ENCODE measurements at places on chromosomes 1 and 21.

DNA sequence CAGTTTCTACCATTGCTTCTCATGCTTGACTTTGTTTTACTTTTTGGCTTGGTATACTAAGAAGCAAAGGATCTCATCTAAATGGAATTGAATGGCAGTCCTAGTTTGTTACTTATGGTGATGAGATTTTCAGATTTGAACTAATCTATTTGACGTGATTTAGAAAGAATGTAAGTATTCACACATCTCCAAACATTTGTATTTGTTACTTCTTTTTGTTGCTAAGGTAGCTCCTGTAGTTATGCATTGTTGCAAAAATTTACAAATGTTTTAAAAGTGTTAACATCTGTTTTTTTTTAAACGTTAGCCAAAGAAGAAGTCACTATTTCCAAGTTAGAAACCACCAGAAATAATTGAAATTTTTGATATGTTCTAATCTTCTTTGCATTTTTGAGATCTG, 222.5 kb downstream of the RPS6KC1 start:
- no peak for DNase-seq

DNA sequence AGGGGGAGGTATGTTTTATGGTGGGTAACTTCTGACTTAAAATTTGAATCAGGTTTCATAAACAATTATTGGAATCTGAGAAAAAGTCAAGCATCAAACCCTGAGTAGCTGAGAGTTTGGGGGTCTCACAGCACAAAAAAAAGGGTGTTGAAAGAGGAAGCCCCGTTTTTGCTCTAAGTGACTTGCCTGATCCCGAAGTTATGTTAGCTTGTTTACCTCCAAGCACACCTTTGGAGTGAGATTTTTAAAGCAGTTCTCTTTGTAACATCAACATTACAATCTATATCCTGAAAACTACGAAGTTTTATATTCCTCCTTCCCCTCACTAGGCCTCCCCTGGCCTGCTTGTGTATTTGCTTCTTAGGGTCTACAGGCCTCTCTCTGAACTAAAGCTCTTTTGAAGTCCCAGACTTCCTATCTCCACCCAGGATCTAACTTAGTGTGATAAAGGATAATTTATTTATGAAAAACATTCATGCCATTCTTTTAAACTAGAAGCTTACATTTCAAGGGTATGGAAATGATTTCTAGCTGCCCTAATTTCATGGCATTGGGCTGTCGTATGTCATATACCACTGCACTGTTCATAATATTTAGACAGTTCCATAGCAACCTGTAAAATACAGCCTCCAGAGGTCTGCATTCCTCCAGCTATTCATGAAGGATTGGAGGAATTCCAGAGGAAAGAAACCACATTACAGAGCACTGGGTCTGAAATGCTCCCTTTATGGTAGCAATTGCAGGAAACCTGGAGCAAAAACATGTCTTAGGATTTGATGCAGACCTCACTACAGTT, 36.1 kb upstream of the RGS1 start:
- no peak for DNase-seq

- DNase-seq: no peak
These were observed 37.3 kb upstream of the KHDRBS1 start for GRCh38 chr1:31976401-31976800.

DNA sequence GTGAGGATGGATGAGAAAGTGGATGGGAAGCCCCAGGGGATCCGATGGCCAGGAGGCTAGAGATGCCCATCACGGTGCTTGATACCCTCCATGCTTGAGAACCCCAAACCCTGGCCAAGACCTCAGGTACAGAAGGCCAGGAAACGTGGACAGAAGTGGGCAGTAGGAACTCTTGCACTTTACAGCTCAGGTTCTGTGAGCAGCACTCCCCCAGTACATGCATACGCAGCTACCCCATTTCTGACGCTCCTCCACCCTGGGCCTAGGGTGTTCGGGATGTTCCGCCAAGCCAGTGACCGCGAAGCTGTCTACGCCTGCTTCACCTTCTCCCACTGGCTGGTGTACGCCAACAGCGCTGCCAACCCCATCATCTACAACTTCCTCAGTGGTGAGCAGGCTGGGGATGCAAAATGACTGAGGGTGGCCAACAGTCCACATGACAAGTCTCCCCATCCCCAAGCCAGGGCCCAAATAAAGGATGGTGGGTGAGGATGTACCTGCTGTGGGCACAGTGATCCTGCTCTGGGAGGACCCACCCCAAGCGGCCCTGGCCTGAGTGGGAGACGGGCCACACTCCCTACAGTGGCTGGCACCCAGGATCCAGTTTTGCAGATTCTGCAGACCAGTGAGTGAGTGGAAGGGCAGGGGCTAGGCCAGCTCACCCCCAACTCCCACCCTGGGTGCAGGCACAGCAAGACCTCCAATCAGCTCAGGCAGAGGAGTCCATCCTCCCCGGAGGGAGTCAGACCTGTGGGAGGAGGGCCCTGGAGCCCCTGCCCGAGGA, 7.4 kb downstream of the HCRTR1 start:
- no peak for DNase-seq

GRCh38 chr1:21865609-21865942, 53.5 kb downstream of the LDLRAD2 start:
- DNase-seq: no peak

GRCh38 chr1:31637915-31638673, 6.6 kb downstream of the PEF1 start:
- no peak for DNase-seq

DNA sequence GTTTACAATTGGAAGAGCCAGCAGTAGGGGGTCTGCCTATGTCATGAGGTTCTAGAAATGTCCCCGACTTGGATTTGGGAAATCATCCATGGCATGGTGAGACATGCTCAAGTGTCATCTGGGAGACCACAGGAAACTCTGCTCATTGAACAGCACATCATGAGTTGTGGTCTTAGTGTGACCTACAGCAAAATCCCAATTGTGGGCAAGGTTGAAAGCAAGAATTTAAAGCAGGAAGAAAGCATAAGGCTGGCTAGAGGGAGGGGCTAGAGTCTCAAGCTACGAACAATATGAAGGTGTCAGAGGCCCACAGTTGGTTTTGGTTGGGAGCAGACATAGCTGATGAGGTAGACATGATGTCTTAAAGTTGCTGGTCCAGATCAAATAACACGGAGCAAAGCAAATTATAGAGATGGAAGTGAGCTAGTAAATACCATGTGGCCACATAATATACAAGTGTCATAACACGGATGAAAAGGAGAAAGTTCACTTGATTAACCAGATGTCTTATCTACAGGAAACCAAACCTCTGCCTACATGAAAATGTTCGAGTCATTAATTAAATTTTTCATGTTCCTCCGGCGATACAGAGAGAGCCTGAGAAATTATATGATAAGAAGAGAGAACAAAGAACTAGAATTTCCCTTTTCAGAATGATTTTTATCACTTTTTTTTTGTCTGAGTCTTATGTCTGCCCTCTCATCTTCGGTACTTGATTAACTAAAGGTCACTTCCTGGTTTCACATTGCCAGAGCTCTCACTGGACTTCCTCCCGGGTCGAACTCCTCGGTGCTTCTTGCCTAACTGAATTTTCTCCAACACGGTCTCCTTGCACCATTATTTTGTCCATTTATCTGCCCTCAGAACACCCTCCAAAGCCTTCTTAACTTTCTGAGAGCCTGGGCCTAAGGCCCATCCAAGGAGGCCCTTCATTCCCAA, 67.5 kb upstream of the DUSP10 start:
- DNase-seq: no peak

DNA sequence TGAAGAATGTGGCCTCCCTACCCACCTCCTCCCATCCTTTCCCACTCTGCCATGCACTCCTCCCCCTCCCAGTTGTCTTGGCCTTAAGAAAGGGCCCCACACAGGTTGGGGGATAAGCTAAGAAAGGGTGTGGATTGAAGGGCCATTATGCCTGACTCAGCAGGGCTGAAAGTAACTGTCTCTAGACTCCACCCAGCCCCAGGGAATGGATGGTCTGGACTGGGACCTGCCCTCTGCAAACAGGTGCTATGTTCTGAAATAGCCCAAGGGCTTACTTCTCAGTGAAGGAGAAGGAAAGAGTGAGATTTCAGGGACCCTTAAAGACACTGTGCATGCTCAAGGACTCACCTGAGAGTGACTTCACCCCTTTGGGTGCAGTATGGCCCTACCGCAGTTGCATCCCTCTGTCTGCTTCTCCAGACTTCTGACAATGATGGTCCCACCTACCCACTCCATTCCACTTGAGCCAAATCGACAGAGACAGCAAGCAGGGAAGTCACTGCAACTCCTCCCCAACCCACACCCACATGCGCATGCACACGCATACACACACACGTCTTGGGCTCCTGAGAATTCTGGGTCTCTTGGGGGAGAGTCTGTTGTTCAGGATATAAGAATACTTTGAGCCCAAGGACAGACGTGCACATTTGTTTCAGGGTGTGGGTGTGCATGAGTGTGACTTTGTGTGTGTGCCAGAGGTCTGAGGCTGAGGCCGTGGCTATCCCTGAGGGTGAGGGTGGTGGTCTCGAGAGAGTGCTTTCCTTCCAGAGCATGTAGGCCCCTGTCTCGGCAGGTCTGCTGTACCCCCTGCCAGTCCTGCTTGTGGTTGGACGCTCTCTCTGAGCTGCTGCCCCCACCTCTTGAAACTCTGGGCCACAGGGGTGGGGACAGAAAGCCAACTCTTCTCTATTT, 231.9 kb downstream of the PTPRU start:
- no peak for DNase-seq

- peak; percentile 29 for DNase-seq
These were observed 1.4 kb upstream of the SRRM1 start for GRCh38 chr1:24641646-24642151.

- DNase-seq: peak; percentile 19
These were observed at the start of gene SLC6A9 for GRCh38 chr1:44031252-44032169. Gene SLC6A9 (minus strand): TSS chr1:44031462. CDS start chr1:44024277, 7,185 bp downstream.

DNA sequence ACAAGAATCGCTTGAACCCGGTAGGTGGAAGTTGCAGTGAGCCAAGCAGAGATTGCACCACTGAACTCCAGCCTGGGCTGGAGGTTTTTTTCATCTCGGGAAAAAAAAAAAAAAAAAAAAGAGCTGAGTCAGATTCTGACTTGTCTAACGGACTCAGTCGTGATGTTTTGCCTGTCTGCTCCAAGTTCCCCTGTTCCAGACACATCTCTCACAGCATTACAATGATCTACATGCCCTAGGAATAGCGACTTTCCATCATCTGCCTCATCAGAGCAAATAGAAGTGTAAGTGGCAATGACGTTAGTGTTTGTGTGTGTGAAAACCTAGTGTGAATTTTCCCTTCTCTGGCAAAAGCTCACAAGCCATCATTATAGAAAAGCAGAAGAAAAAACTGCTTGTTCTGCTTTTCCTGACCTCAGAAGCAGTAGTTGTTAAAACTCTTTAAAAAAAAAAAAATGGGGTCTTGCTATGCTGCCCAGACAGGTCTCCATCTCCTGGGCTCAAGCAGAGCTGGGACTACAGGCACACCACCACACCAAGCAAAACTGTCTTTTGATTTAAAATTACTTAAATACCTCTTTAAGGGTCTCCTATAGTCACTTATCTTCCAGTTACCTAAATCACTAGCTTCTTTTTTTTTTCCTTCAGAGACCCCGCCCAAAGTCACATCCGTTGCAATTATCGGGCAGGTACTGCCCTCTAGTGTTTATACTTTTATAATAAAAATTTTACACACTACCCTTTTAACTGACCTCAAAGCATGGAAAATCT, 37.3 kb downstream of the PLEKHO1 start:
- peak; percentile 33 for DNase-seq

DNA sequence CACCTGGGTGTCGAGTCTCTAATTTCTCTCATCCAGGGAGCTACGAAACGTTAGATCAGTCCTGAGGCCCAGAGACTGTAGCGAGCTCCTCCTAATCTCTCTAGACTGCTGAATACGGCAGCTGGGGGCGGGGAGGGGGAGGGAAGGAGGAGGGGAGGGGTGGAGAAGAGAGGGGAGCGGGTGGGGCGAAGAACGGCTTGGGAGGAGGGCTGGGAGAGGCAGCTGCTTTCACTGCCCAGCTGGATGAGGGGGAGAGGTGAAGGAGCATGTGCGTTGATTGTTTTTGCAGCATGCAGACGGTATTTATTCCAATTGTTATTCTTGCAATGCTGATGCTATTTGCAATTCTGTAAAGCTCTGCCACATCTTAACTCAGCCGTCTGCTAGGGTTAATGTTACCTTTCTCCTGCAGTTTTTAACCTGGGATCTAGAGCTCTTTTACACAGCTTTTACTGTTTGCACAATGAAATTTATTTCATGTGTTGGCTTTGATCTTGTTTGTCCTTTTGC, 790 bp downstream of the DNAJC6 start:
- DNase-seq: peak; percentile 76

DNA sequence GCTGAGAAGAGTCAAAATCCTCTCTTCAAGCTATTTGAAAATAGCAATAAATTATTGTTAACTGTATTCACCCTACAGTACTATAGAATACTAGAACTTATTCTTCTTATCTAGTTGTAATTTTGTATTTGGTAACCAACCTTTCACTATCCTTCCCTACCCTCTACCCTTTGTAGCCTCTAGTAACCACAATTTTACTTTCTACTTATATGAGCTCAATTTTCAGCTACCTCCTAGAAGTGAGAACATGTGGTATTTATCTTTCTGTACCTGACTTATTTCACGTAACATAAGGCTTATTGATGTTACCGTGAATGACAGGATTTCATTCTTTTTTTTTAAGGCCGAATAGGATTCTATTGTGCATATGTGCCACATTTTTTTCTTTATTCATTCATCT, 30.0 kb downstream of the ZC3H11B start:
- DNase-seq: no peak

DNA sequence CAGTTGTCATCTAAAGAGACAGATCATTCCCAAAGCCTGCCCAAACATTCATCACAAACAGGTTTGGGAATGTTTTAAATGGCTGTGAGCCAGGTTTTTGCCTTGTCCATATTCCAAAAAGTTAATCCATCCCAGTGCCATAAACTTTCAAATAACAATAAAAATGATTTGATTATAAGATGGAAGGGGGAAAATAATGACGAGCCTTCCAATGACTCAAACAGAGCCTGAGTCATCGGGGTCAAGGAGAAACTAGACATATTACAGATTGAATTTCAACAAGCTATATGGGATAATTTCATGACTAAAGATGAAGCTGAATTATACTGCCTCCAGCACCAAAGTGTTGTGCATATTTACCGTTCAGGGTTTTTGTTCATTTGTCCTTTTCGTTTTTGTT, 195.8 kb upstream of the PKN2 start:
- DNase-seq: no peak
